ENCODE measurements at places on chromosomes 2 and 18.

DNA sequence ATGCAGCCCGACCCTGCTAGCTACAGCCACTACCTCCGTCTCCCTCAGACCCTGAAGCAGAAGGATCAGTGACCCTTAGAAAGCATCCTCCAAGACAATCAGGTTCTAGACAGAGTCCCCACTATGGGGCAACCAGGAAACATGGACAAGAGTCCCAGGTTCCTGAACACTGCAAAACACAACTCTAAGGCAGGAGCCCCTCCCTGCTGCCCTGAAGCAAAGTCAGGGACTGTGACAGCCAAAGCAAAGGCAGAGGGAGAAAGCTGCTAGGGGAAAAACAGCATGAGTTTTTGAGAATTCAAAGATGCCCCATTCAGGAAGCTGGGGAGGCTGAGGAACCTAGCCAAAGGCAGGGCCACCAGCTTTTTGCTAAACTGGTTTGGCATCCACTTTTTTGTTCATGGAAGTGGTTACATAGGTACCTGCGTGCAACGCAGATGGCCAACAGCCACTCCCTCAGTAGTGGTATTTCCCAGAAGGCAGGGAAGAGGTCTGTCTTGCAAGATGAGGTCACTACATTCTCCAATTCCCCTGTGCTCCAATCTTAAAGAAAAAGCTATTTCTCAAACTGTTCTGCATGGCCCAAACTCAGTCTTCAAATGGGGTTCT is 33.2 kb downstream of the MYO5B start:
- no peak for DNase-seq

GRCh38 chr2:196171946-196172345 is 568 bp upstream of the STK17B start:
- no peak for DNase-seq

- DNase-seq, result peak; percentile 5
These were observed 760 bp upstream of the CNOT11 start for GRCh38 chr2:101251844-101252407.

DNA sequence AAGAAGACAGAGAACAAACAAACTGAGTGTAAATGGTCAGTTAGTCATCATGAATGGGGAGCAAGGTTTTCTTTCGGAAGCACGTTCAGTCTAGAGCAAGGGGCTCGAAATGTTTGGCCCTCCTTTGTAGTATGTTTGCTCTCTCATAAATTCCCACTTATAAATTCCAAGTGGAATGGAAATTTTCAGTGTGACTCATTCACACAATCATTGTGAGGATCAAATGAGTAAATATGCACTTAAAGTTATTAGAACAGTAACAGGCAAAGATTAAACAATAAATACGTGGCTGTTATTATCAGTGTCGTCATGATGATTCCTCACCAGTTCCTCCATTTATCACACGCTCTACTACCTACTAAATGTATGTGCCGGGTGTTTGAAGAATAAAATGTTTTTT is 10.5 kb downstream of the CNGA3 start:
- no peak for DNase-seq

GRCh38 chr2:204505946-204506345 is 39.3 kb upstream of the PARD3B start:
- no peak for DNase-seq

- no peak for DNase-seq
These were observed 77.1 kb downstream of the SPATS2L start for GRCh38 chr2:200383380-200384110.

DNA sequence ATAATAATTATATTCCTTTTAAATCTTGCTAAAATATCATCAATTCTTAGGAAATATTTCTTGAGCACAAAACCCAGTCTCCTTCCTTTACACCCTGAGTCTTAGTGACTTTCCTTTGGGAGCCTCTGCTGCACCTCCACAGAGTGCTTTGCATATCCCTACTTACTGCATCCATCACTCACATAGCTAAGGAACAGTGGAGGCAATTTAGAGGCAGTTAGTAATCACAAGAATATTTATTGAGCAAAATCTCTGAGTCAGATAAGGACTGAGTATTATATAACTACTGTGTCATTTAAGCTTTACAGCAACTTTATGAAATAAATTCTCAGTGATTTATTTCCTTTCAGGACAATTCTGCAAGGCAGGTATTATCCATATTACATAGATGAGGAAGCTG is 327.7 kb downstream of the TMX3 start:
- DNase-seq, result no peak

DNA sequence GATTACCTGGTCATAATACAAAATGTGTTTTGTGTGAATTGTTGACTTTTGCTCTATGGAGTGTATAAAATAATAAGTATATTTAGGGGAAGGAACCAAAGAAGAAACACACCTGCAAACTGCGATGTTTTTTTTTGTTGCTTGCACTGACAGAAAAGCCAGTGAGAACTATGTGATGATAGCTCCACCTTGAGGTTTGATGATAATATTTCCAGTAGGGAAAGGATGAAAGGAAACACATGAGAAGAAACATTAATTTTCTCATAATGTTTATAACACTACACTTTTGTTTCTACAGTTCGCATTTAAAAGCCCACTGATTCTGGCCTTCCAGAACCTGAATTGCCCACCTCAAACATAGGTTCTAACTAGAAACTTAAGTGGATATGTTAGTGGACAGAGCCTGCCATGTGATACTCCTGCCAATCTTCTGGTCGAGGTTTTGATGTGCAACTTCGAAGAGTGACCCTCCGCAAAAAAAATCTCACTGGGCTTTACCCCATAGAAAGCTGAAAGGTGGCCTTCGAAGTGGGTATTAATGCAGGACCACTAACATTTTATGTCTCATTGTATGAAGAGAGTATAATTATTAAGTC is 476.4 kb upstream of the SPHKAP start:
- no peak for DNase-seq

DNA sequence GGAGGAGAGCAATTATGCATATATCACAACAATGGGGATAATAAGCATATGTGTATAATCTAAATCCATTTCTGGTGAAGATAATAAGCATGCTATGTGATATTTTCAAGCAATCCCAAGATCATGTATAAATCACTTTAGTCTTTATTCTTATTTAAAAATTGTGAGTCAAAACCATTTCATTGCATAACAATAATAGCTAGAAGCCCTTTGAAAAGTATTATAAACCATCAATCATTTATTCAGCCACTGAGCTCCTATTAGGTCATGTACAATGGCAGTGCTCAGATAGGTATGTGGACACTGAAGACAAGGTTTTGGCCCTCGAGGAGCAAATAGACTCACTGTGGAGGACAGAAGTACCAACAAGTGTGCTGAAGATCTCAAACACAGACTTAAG is 113.1 kb downstream of the CDCA7 start:
- no peak for DNase-seq

DNA sequence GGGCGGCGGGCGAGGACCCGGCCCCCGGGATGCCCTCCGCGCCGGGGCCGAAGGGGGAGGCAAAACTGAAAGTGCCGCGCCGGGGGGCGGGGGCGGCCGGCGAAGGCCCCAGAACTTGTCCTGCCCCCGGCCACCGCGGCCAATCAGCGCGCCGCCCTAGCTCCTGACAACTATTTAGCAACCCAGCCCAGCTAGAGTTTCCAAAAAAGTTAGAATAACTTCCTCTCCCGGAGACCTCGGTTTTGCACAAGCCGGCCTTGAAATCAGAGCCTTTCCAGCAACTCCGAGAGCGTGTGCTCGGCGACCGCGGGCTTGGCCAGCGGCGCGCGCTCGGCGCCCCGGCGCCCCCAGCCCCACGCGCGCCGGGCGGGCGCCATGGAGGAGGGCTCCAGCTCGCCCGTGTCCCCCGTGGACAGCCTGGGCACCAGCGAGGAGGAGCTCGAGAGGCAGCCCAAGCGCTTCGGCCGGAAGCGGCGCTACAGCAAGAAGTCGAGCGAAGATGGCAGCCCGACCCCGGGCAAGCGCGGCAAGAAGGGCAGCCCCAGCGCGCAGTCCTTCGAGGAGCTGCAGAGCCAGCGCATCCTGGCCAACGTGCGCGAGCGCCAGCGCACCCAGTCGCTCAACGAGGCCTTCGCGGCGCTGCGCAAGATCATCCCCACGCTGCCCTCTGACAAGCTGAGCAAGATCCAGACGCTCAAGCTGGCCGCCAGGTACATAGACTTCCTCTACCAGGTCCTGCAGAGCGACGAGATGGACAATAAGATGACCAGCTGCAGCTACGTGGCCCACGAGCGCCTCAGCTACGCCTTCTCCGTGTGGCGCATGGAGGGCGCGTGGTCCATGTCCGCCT is at the start of gene TWIST2:
TSS of gene TWIST2 (plus strand) at position 245 of the 850 bp plus-strand sequence. CDS start at position 376, 131 bp downstream.
- no peak for DNase-seq

All from stimulated activated CD4-positive, alpha-beta T cell treated with anti-CD3 and anti-CD28 coated beads, Interleukin-4, amount 100 ng/mL, for 4 hours (primary cell).